NCI-H1930 (cell line): ENCODE measurements at places on chromosomes 2 and 18.

- DNase-seq: no peak
Measured at GRCh38 chr2:196113061-196113974, 44.7 kb upstream of the DNAH7 start.

DNA sequence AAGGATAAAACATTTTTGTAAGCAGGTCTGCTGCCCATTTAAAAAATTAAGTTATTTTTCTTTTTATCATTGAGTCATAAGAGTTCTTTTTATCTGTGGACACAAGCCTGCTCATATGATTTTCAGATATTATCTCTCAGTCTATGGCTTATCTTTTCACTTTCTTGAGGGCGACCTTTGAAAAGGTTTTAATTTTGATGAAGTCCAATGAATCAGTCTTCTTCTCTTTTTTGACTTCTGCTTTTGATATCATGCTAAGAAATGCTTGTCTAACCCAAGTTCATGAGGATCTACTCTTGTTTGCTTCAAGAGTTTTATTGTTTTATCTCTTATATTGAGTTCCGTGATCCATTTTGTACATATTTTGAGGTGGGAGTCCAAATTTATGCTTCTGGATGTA lies 36.5 kb downstream of the PSMD14 start:
- no peak for DNase-seq

- DNase-seq: no peak
Measured at GRCh38 chr2:72127401-72128058, 20.1 kb downstream of the CYP26B1 start.

DNA sequence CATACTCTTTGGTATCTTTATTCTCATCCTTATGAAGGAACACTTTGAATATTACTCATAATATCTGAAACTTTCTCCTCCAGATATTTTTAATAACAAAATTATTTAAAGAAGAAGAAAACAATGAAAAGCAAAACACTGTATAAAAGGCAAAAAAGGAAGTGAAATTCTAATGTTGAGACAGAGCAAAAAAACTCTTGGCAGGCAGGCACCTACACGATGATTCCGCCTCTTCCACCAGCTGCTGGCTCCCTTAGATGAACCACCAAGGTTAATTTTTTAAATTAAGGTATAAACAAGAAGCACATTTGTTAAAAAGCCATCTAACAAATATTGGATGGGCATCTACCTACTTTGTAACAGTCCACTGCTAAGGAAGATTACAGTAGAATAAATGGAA lies 434.7 kb downstream of the EPHA4 start:
- no peak for DNase-seq

DNA sequence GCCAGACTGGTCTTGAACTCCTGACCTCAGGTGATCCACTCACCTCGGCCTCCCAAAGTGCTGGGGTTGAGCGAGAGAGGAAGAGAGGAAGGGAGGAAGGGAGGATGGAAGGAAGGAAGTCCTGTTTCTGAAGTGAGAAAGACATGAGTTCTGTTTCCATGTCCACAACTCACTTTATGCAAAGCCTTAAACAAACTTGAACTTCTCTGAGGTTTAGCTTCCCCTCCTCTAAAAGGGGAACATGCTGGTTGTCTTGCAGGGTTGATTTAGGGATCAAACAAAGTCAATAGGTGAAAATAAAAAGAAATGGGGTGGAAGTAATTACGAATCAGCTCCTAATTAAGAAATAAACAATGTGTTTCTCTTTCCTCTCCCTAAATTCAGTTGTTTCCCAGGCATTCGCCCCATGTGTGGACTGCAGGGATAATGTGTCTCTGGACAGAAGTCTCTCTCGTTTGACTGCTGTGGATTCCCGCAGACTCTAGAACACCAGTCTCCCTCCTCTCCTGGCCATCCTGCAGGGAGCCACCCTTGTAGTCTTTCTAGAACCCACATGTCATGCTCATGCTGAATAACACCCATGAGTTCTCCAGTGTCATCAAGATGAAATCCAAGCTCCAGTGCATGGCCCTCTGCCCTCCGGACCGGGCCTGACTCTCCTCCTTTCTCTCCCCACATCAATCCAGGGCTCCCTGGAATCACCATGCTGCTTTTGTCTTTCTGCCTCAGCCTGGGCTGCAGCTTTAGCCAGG lies 229.3 kb upstream of the TRIB2 start:
- DNase-seq: no peak

DNA sequence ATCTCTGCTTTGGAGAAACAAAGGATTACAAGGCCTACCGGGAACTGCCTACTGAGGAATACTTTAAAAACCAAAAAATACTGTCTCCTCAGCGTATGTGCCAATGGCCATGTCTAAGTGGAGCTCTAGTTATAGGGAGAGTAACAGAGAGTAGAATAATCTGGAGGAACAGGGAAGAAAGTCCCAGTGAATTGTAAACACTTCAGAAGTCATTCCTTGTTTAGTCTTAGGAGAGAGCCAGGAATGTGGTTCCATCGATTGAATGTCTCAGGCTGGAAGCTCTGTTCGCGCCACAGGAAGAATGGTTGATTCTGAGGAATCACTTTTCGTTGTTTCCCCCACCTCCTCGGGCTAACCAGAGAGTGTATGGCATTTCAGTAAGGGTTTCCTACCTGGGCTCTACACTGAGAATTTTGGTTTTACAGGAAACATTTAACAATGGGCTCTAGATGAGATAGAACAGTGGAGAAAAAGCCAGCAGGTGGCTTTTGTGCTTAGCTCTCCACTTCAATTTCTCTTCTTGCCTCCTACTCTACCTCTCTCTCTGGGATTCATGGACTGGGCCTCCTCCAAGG lies 88.7 kb downstream of the ACVR1 start:
- no peak for DNase-seq

GRCh38 chr2:37852585-37853014 lies 72.5 kb upstream of the RMDN2 start:
- DNase-seq: no peak

GRCh38 chr2:173511357-173511756 lies 156.7 kb downstream of the CDCA7 start:
- DNase-seq: no peak

GRCh38 chr2:15844211-15844801 lies 96.0 kb upstream of the MYCN start:
- no peak for DNase-seq

DNA sequence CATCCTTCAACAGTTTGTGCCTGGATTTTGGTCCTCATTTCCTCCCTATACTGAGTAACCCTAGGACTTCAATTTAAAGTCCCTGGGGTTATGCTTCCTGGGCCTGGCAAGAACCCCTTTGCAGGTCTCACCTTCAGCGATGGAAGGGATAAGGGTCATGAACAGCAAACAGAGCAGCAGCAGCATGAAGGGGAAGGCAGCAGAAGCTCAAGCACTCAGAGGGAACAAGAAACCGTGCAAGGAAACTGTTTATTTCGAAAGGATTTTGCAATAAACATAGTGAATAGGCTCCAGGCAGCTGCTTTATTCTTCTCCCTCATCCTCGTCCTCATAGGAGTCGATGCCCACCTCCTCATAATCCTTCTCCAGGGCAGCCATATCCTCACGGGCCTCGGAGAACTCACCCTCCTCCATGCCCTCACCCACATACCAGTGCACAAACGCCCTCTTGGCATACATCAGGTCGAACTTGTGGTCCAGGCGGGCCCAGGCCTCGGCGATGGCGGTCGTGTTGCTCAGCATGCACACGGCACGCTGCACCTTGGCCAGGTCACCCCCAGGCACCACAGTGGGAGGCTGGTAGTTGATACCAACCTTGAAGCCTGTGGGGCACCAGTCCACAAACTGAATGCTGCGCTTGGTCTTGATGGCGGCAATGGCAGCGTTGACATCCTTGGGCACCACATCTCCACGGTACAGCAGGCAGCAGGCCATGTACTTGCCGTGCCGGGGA lies 2.8 kb upstream of the TUBA4B start:
- DNase-seq: no peak

DNA sequence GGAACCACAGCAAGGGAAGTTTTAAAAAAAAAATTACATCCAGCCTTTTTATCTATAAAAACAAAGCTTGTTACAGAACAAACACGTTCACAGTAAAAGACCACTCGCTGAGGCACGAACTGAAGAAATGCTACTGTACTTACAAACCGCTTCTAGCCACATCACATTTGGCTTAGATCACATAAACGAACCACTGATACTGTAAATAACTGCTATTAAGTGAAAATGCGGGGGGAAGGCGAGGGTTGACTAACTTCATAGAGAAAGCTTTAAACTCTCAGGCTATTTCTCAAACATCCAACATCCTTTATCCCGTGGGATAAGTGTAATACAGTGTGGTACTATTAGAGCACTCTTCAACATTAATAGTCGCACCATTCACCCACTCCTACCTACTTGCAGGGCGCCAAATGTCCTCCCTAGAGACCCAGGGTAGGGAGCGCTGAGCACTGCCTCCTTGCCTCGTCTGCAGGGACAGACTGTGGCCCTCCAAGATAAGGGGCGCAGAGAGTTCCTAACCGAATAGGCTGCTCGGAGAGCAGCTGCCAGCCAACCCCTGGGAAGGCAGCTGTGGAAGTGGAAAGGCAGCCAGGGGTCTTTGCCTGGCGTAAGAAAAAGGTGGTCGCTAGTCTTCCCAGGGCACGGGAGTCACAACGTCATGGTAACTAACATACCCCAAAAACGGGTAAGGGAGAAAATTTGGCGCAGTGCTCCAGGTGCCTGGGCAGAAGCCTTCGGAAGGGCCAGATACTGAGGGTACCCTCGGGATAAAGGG lies 854 bp downstream of the GPR155 start:
- no peak for DNase-seq

GRCh38 chr2:222142027-222142426 lies 156.8 kb downstream of the PAX3 start:
- no peak for DNase-seq

DNA sequence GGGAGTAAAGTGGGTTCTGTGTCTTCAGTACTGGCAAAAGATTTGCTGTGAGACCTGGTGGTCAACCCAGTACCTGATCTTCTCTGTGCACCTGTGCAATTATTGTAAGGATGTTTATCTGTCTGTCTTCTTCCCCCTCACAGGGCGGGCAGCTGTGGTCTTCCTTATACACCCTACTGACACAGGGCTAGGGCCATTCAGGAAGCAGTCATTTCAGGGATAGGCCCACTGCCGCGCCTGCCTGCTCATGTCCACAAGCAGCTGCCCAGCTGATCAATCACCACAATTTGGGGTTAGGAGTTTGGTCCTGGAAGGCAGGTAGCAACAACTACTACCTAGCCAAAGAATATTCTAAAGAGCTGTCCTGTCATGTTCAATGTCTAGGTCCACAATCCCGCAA lies 1.2 kb upstream of the CNNM4 start:
- no peak for DNase-seq

DNA sequence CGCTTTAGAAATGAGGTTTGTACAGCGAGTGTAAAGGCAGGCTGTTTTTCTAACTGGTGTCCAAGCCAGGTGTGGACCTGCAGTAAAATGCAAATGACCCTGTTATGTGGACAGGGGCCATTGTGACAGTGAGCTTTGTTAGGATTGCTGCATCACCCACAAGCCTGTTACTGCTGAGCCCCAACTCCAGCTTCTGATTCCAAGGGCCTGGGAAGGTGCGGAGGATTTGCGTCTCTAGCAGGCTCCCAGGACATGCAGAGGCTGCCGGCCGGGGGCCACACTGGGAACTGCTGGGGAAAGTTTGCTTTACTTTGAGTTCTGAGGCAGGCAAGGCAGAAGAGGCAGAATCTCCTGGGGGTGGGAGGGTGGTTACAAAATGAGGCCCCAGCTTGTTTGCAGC lies 164.1 kb downstream of the GLI2 start:
- no peak for DNase-seq

DNA sequence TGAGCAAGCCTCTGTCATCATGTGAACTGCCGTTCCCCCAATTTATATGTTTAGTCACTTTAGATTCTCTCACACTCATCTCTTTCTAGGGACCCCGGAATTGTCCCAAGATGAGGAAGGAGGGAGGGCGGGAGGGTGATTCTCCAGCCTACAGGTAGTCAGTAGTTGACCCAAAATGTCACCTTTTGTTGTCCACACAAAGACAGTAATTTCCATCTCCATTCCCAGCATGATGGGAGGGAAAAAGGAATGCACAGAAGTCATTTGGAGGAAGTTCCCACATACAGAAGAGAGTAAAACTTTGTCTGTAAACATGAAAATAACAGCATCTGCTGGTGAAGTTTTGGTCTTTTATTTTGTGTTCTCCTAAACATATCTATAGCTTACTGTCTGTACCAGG lies 222.9 kb downstream of the KLHL29 start:
- DNase-seq: no peak

DNA sequence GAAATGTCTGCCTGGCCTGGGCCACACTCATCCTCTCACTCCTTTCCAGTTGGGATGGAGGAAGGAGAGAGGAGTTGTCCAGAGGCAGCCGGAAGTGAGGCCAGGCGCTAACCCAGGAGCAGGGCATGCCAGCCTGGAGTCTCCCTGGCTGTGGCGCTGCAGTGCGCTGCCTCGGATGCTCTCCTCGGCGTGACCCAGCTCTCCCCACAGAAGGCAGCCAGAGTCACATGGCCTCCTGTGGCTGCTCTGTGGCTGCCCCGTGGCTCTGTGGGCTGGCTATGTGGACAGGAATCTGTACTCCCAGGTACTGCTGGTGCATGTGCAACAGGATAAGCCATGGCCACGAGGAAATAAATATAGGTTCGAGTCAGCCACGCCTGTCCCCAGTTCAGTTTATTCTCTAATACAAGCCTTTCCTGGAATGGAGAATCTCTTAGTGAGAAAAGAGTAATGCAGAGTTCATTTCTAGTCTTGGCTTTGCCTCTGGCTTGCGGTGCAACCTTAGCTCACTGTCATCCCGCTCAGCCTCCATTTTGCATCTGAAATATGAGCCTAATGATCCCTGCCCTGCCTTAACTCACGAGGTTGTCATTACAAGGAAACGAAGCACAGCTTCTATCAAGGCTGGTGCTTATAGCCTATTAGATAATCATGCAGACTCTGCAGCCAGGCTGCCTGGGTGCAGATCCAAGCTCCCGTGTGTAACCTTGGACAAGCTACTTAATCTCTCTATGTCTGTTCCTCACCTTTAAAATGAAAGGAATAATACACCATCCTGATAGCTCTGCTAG lies 106.3 kb downstream of the ANTXR1 start:
- no peak for DNase-seq

DNA sequence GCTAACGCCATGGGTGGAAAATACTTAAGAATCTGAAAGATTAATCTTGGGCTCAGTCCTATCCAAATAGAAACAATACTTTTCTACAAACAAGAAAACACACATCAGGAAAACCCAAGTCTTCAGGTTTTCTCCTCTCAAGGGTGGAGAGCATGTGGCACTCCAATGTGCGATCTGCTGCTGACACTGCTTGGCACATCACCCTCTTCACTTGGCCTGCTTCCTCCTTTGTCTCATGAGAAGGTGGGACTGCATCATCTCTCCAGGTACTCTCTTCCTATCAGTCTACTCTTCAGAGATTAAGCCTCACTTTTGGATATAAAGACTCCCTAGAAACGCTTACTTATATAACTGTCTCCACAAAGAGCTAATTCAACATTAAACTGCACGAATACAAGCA lies 26.4 kb downstream of the HDLBP start:
- no peak for DNase-seq

GRCh38 chr18:11849841-11850634 lies 1.2 kb upstream of the CHMP1B start:
- no peak for DNase-seq

DNA sequence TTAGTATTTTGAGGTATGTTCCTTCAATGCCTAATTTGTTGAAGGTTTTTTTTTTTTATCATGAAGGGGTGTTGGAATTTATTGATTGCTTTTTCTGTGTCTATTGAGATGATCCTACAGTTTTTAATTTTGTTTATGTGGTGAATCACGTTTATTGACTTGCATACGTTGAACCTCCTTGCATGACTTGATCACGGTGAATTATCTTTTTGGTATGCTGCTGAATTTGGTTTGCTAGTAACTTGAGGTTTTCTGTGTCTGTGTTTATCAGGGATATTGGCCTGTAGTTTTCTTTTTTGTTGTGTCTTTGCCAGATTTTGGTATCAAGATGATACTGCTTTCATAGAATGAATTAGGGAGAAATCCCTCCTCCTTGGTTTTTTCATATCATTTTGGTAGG lies 23.9 kb downstream of the CLIP4 start:
- DNase-seq: no peak
